ENCODE measurements at places on chromosomes 16 and 17. TPM values are rescaled to one million over a fixed set of nuclear protein-coding genes. Genes with fewer than 3 reads are reported as not detected.

CSH1 gene
- polyA plus RNA-seq = not detected

AIPL1 gene
- polyA plus RNA-seq = not detected

TAF1C gene
- polyA plus RNA-seq = 15.2 TPM

ZNF267 gene
- 5.1 TPM for polyA plus RNA-seq

IGSF6 gene
- polyA plus RNA-seq = not detected

AOC3 gene
- polyA plus RNA-seq = 0.12 TPM

IL17C gene
- not detected for polyA plus RNA-seq

Measured in AG04450 (cell line).